ENCODE measurements at places on chromosomes 7 and 10. TPM values are rescaled to one million over a fixed set of nuclear protein-coding genes. Genes with fewer than 3 reads are reported as not detected.

Gene NEURL1
- not detected for total RNA-seq

Gene ASB13
- 17.4 TPM for total RNA-seq

Gene FAM25A
- total RNA-seq = not detected

Gene STAG3
- 0.23 TPM for total RNA-seq

Gene IFIT1B
- total RNA-seq = not detected

Gene MPP7
- 0.27 TPM for total RNA-seq

Gene DENND2A
- 1.8 TPM for total RNA-seq

Gene AKR1D1
- not detected for total RNA-seq

Gene CD36
- total RNA-seq = not detected

Gene CNPY1
- total RNA-seq = not detected

Gene GRM8
- total RNA-seq = 0.27 TPM

Gene TCAF1
- total RNA-seq = 16.7 TPM

Gene OR2A5
- total RNA-seq = not detected

Gene DLX6
- total RNA-seq = 0.80 TPM

Gene LRRTM3
- not detected for total RNA-seq

Gene EPHB6
- 4.0 TPM for total RNA-seq

Gene LRGUK
- not detected for total RNA-seq

Gene PNLIPRP2
- total RNA-seq = not detected
